ENCODE measurements at places on chromosomes 1 and 21. TPM values are rescaled to one million over a fixed set of nuclear protein-coding genes. Genes with fewer than 3 reads are reported as not detected.
A peak's percentile ranks its signal among the peaks of the same experiment; 100 is the strongest.

- DNase-seq = no peak
Observed at GRCh38 chr1:47759251-47759935, 237.8 kb downstream of the TRABD2B start.

- DNase-seq = no peak
Observed at GRCh38 chr1:185244015-185244747, 72.9 kb downstream of the IVNS1ABP start.

GRCh38 chr1:109240158-109241152 is 8.9 kb upstream of the CELSR2 start:
- no peak for DNase-seq

- DNase-seq = peak; percentile 86
Observed at GRCh38 chr1:94854458-94855306, 34.5 kb downstream of the SLC44A3 start.

DNA sequence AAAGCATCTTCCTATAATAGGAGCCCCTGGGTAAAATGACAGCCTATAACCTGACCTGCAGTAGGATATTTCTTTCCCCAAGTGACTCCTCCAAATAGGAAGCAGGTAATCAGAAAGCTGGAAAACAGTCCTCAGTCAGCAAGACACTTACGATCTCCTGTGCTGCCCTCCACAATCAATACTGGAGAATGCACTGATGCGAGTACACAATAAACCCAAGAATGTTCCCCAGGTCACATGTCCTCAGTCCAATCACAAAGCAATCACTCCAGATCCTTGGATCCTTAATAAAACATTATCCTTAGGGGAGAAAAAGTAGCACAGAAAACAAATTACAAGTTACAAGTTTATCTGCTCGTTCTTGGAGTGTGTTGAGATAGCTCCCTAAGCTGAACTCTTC is 233.1 kb downstream of the SLC45A1 start:
- no peak for DNase-seq

GRCh38 chr1:119340861-119341261 is 27.7 kb upstream of the HAO2 start:
- no peak for DNase-seq

GRCh38 chr1:241074507-241074906 is 282.5 kb downstream of the RGS7 start:
- DNase-seq = no peak

GRCh38 chr1:69967245-69967766 is 238.1 kb downstream of the LRRC40 start:
- no peak for DNase-seq

- no peak for DNase-seq
Observed at GRCh38 chr21:42009018-42009830, 936 bp downstream of the ZBTB21 start.

DNA sequence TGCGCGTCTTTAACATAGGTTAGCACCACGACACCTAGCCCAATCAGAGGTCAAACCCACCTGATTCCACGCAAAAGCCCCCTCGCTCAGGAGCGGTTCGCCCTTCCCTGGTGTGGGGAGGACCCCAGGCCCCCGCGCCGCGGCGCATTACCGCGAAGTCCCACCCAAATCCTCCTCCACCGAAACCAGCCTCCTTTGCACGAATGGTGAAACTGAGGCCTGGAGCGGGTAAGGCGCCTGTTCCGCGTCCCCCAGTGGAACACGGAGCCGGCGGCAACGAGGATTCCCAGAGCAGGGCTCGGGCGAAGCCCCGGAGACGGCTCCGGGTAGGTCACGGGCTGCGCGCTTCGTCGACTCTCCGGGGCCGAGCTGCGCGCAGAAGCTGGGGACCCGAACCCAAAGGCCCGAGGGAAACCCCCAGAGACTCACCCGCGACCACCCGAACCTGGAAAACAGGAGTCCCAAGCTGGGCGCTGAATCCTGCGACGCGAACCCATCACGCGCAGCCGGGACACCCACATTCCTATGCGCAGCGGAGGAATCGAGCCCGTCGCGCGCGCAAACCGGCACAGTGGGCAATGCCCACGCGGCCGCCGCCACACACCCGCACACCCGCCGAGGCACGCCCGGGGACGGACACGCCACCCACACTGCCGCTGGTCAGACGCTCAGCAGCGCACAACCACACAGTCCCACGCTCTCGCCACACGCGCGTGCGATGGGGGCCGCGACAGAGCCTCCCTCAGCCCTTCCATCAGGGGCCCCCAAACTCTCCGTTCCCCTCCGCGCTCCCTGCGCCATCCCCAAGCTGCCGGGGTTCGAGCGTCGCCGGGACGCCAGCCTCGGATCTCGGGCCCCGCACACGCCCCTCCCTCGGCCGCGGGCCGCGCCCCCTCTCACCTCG is 507 bp downstream of the GLIS1 start:
- no peak for DNase-seq

DNA sequence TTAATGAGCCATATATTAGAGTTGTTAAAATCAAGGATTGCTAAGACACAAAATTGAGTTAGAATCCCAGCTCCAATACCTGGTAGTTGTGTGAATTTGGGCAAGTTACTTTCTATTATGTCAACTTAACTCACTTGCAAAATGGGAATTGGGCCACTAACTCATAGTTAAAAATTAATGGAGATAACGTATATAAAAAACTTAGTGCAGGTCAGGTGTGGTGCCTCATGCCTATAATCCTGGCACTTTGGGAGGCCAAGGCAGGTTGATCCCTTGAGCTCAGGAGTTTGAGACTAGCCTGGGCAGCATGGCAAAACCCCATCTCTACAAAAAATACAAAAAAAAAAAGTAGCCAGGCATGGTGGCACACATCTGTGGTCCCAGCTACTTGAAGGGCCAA is 57.5 kb downstream of the SRSF11 start:
- no peak for DNase-seq

DNA sequence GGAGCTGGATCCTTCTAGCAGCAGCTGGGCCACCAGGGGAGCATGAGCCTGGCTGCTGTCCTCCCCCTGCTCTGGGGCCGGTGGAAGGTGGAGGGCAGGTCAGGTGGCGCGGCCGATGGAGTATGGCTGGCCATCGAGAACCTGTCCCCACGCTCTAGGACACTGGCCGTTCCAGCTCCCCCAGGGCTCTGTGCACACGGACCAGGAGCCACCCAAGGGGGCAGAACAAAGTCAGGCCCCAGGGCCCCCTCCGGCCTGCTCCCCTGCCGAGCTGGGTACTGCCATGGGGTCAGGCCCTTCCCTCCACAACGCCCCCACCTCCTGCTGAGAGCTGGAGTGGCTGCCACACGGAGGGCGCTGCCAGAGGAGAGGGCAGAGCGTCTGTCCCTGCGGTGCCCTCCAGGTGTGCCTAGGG is 4.5 kb upstream of the PLCH2 start:
- DNase-seq = no peak

GRCh38 chr1:88802404-88802803 is 89.0 kb downstream of the GTF2B start:
- DNase-seq = no peak

DNA sequence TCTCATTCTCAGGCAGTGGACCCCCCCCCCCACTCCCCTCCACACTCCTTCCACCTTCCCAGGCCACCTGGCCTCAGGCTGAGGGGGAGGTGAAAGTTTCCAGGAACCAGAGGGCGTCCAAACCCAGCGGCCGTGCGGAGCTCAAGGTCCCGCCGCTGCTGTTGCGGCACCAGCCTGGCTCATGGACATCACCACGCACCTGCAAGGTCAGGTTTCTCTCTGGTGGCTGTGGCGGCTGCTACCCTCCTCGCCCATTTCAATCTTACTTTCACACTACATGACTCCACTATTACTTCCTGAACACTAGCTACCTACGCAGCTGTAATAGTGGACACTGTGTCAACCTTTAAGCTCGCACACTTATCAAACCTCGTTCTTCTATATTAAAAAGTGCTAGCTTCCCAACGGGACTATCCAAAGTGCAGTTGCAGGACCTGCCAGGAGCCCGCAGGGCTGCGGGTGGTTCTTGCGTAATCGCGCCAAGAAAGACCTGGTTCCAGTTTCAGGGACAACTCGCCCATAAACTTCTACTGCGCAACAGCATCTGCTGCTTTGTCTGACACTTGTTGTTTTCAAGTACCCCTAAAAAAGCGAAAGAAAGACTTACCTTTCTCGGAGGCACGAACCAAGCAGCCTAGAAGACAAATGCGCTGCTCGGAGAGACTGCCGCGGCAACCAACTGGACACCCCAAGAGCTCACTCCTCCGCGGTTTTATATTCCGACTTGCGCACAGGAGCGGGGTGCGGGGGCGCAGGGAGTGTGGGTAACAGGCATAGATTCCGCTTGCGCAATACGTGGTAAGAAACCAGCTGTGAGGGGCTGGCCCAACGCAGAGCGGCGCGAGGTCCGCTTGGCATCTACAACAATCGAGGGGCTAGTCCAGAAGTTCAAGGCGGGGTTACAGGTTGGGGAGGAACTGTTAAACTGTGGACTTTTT is at the start of gene DIRAS3:
Gene DIRAS3, minus strand, starts transcription at position 687 of the 938 bp plus-strand sequence. CDS start 3,330 bp downstream, outside the sequence.
- no peak for DNase-seq

DNA sequence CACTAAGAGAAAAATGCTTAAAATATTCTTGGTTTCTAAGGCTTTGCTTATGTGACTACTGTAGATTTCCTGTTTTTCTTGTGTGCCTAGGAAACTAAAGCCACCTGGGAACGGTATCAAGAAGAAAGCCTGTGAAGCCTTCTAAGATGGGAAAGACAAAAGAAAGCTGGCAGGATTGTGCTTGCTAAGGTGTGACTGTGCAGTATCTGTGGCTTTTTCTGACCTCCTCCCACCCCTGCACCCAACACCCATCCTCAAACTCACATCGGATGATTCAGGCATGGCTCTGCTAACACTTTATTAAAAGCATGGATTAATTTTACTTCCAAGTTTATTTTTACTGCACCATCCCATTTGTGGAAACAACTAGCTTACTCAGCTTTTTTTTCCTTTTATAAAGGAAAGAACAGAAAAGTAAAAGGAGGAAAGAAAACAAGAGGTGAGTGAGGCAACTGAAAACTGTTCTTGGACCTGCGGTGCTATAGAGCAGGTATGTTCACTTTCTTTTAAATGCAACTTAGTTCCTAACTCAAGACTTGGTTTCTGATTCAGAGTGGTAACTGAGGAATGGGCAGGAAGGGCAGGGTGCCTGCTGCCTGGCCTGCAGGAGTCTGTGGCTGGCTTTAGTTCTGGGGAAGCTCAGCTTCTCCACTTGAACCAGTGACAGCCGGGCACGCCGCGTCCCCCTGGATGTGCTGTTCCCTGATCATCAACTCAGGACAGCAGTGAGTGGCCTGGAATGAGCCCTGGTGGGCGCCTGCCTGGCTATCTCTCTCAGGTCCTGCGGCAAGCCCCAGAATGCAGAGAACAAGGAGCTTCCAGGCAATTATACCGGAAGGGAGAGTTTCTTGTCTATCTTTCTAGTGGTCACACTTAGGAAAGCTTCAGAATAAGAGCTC is at the start of gene GBP6:
Gene GBP6, plus strand, starts transcription at position 422 of the 899 bp plus-strand sequence. CDS start 4,493 bp downstream, outside the sequence.
- no peak for DNase-seq

- DNase-seq = no peak
Observed at GRCh38 chr1:81801651-81802456, 1.1 kb downstream of the ADGRL2 start.

- no peak for DNase-seq
Observed at GRCh38 chr1:6348511-6349191, 44.9 kb downstream of the ACOT7 start.

DNA sequence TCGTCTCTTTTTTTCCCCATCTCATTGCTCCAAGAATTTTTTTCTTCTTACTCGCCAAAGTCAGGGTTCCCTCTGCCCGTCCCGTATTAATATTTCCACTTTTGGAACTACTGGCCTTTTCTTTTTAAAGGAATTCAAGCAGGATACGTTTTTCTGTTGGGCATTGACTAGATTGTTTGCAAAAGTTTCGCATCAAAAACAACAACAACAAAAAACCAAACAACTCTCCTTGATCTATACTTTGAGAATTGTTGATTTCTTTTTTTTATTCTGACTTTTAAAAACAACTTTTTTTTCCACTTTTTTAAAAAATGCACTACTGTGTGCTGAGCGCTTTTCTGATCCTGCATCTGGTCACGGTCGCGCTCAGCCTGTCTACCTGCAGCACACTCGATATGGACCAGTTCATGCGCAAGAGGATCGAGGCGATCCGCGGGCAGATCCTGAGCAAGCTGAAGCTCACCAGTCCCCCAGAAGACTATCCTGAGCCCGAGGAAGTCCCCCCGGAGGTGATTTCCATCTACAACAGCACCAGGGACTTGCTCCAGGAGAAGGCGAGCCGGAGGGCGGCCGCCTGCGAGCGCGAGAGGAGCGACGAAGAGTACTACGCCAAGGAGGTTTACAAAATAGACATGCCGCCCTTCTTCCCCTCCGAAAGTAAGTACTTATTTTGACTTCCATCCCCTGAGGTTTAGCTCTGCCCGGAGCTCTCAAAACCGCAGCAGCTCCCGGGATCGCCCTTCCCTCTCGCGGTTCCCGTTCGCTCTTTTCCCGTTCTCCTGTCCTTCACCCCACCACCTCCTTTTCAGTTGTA is 1.5 kb downstream of the TGFB2 start:
- DNase-seq = no peak

DNA sequence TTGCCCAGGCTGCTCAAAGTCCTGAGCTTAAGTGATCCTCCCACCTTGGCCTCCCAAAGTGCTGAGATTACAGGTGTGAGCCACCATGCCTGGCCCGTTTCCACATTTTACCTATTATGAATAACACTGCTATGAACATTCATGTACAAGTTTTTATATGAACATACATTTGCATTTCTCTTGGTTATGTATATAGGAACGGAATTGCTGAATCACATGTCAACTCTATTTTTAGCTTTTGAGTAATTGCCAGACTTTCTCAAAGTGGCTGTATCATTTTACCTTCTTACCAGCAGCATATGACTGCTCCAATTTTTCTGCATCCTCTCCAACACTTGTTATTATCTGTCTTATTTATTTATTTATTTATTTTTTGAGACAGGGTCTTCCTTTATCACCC is 2.7 kb downstream of the SPATA21 start:
- no peak for DNase-seq

DNA sequence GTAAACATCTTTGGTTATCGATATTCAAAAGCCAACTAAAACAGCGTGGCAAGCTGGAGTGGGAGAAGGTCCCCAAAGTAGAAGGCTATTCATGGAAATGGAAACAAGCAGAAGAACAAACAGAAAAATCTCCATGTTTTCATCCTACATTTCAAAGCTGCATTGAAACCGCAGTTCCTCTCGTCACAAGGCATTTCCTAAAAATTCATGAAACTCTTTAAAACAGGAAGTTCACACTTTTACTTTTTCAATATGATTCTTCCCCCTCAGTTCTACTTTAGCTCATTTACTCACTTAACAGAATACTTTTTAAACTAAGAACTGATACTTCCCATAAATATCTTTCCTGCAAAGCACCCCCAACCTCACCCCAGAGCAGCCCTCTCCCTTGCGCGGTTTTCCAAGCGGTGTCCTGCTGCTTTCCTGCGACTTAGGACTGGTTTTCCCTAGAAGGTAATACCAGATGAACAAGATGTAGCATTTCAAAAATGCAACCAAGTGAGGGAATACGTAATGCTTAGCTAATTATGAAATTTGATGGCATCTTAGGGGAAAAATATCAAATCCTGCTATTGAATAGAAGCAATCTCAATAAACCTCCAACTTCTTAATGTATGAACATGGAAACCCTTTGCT is 228.3 kb upstream of the PKN2 start:
- no peak for DNase-seq

Gene CRYAA
- total RNA-seq = not detected

Gene BEST4
- not detected for total RNA-seq

Gene SLC9C2
- total RNA-seq = not detected

Gene TENT5C
- total RNA-seq = 0.12 TPM

Gene SRGAP2B
- 28.1 TPM for total RNA-seq

Gene FMOD
- total RNA-seq = 0.45 TPM

Gene ARHGEF10L
- total RNA-seq = 3.3 TPM

Gene FAM3B
- not detected for total RNA-seq

Gene NT5C1A
- total RNA-seq = not detected

Gene TTC24
- total RNA-seq = not detected

Gene KPRP
- not detected for total RNA-seq

Gene EFHD2
- total RNA-seq = 212 TPM

Gene DFFB
- 7.9 TPM for total RNA-seq

Gene RNF2
- 14.1 TPM for total RNA-seq

Gene MEX3A
- total RNA-seq = 2.8 TPM

Gene SHCBP1L
- total RNA-seq = not detected
